AG09309 (cell line): ENCODE measurements at places on chromosomes 4 and X.

- DNase-seq, result no peak
These were observed 13.8 kb downstream of the ARAP2 start for GRCh38 chr4:36230534-36230933.

- no peak for DNase-seq
These were observed 78.5 kb downstream of the APBB2 start for GRCh38 chr4:41135801-41136200.

DNA sequence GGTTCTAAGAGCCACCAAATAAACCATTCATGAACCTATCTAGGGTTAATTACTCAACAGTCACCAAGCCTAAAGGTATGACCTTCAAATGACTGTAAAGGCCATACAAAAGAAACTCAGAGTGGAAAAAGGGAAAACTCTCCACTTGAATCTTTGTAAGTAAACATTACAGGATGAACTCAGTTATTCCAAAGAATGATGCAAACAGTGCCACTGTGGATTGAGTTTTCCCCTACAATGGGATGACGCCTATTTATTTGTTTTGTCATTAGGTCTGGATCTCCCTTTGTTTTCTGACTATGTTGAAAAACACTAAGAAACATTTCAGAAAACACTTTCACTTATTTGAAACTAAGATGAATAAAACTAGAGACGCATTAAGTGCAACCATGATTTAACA is 12.7 kb downstream of the NUDT6 start:
- no peak for DNase-seq

DNA sequence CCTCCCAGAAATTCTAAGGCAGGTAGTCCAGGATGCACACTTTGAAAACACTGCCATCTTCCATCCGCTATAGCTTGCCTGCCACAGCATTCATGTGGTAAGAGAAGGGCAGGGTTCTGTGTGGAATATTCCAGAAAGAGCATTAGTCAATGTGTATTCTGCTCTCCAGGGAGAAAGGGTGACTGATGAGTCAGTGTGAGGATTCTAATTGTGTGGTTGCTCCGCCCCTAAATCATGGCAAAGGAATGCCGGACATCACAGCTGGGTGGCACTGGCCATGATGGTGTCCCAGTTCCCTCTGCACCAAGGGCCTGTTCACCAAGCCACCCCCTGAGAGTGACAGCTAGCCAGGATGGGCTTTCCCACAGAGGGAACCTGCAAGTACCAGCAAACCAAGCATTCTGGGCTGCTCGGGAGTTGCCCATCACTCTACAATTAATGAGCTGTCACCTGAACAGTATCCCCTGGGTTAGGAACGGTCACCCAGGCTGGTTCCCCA is 9.5 kb downstream of the IDS start:
- DNase-seq, result peak; percentile 39

DNA sequence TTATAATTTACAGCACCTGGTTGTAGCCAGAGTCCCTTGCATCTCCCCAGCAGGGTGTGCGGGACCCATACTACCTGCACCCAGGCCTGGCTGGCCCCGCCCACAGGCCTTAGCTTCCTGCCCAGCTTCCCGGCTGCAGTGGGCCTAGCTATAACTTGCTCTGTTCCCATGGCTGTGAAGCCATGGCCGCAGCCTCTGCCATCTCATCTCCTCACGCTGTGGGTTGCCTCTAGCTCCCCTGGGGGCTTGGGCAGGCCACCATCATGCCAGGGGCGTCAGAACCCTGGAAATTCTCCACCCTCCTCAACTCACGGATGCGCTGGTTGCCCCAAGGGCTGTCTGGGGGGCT is 26.1 kb upstream of the SORBS2 start:
- DNase-seq, result no peak

GRCh38 chr4:130591091-130591490 is 1495.1 kb downstream of the C4orf33 start:
- no peak for DNase-seq

DNA sequence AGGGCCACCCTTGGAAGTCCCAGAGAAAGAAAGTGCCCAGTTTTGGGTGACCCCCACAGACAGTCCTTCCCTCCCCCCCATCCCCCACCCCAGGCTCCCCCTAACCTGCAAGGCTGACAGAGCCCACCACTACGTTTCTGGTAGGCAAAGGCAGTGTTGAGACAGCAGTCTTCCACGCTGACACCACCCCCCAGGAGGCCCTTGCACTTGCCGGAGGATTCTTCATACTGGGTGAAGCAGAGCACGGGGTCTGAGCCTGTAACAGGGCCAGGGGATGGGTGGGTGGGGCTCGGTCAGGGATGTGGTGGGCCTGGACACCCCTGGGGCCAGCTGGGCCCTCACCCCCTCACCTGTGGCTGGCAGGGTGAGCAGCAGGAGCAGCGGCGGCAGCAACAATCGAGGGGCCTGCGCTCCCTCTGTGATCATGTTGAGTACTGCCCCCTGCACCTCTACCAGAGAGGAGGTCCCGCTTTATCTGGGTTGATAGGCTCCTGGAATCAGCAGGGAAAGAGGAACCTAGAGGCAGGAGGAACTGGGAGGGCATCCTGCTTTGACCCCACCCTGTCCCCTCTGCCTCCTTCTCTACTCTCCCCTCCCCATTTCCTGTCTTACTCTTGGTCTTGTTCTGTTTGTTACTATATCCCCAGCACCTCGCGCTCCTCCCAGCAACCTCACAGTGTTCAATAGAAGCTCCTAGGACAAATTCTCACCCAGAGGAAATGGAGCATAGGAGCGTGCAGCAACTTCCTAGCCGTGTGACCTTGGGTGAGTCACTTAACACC is at the start of gene CFP:
Gene CFP, minus strand, starts transcription at position 512 of the 782 bp plus-strand sequence. Its CDS starts 86 bp downstream, at position 426.
- no peak for DNase-seq

DNA sequence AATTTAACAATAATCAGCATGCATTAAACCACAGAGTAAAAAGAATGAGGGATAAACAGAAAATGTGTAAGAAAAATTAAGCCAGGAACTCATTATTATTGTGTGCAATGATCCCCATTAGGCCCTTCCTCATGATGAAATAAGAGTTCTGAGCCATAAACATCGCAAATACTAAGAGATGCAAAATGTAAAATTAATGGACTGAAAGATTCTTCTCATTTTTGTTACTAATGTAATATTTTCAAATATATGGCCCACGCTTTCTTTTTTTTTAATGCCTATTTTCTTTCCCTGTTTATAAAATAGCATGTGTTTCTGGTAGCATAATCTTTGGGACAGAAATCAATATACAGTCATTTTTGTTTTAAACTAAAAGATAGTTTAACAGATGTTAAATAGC is 281.0 kb downstream of the PDGFC start:
- DNase-seq, result no peak
